Right lobe of liver (tissue), 6 donors: ENCODE measurements at places on chromosomes 4 and X. TPM values are rescaled to one million over a fixed set of nuclear protein-coding genes. Genes with fewer than 3 reads are reported as not detected.

GRCh38 chr4:120481756-120482155 lies 415.1 kb upstream of the MAD2L1 start:
- DNase-seq = no peak

DNA sequence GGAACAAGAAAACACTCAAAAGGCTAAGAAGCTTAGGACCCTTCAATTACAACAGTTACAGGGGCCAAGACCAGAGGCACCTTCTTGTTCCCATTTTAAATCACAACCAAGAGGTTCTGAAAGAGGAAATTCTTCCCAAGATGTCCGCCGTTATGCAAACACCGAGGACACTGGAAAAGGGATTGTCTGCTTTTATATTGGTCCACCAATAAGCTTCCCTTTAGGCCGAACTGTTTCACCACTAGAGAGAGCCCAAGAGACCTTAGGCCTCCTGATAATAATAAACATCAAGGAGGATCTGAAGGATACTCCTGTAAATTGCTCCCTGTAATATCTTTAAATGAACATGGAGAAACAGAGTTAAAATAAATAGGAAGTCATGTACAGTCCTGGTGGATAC lies 92.6 kb upstream of the NLRP2B start:
- DNase-seq = no peak

EDA2R gene
- 0.09 TPM for total RNA-seq

MND1 gene
- total RNA-seq = 1.8 TPM

DNA sequence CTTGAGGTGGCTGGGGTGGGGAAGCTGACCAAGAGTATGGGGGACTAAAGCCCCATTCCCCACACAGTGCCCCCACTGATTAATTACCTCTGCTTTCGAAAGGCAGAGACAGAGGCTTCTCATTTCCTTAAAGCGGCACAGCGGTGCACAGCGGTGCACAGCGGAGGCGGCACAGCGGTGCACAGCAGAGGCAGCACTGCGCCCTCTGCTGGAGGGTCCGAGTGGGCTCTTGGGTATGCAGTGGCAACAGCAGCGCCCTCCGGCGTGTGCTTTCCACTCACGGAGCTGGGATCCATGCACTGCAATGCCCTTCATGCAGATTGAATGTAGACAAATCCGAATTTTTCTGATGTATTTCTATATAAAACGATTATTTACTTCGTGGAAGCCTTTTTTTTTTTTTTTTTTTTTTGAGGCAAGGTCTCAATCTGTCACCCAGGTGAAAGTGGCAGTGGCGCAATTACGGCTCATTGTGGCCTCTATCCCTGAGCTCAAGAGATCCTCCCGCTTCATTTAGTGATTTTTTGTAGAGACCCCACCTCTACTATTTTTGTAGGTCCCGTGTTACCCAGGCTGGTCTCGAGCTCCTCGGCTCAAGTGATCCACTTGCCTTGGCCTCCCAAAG lies 19.7 kb upstream of the PRPS2 start:
- peak; percentile 60 for DNase-seq

NUP54 gene
- 13.3 TPM for total RNA-seq

LRBA gene
- total RNA-seq = 33.6 TPM

GRCh38 chr4:22398671-22399070 lies 117.2 kb downstream of the ADGRA3 start:
- DNase-seq = no peak

DNA sequence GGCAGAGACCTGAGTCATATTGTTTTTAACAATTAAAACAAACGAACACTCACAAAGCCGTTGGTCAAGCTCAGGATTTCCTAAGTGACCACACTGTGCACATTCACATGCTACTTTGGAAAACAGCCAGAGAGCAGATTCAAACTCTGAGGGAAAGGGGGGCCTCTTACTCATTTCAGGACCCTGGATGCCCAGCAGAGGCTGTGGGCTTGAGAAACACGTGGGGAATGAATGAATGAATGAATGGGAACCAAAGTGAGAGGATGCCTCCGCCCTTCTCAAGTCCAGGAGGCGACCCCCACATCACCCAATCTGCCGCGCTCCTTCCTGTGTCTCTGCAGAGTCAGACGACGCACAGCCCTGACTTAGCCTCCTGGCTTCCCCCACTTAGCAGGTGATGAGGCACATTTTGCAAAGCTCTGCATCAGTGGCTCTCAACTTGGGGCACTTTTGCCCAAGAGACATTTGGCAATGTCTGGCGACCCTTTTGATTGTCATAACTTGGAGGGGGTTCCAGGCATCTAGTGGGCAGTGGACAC lies 76.0 kb downstream of the ABLIM2 start:
- no peak for DNase-seq

- no peak for DNase-seq
Measured at GRCh38 chr4:77310931-77311330, 153.9 kb downstream of the CCNG2 start.

GLOD5 gene
- total RNA-seq = 2.1 TPM

DIPK2B gene
- total RNA-seq = 1.6 TPM

- DNase-seq = no peak
Measured at GRCh38 chr4:23130845-23131244, 438.1 kb downstream of the GBA3 start.

TAF7L gene
- total RNA-seq = 0.09 TPM

DCAF8L2 gene
- total RNA-seq = not detected

DNA sequence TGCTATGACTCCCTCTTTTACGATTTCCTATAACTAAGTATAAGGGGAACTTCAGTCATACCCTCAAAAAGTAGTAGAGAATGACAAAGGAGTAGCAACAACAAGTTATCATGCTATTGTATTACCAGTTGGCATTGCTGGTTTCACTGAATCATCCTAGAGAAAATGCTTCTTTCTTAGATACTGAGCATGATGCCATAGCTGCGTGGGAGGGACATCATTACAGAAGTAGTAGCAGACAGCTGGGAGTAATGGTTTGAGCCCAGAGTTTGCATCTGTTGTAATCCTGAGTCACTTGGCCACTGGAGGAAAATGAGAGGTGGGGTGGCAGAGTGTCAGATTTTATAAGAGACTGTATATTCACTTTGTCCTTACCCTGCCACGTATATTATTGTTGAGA lies 38.6 kb downstream of the MTMR1 start:
- no peak for DNase-seq

ADGRG4 gene
- total RNA-seq = not detected

- no peak for DNase-seq
Measured at GRCh38 chr4:60913671-60914070, 286.5 kb upstream of the ADGRL3 start.

ETNPPL gene
- 69.5 TPM for total RNA-seq

- no peak for DNase-seq
Measured at GRCh38 chr4:108119199-108119800, 49.4 kb downstream of the LEF1 start.

GRCh38 chr4:151677193-151677592 lies 83.6 kb downstream of the GATB start:
- no peak for DNase-seq

ASB11 gene
- total RNA-seq = not detected

ARHGAP36 gene
- not detected for total RNA-seq

DNA sequence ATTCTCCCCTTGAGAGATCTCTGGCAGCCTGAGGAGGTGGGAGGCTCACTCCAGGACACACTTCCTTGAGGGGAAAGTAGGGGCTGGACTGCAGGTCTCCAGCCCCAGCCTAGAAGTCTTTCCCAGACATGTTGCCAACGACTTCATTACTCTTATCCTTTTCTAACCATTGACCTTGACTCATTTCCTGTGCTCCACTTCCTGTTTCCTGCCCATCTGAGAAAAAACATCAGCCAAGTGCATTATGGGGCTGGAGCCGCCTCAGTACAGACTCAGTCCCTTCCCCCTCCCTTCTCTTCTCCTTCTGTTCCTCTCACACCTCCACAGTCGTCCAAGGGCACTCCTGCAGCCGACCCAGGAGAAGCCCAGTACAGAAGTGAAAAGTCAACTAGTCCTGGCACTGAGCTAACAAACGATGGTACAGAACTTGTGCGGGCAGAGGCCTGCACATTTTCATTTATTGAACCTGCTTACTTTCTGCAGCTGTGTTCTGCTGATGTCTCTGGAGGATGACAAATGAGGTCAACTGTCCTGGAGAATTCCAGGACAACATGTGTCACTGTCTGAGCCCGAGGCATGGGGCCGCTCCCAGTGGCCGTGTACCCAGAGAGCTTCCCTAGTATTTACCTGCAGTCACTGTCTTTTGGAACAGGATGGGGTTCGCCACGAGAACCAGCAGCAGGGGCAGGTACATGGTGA lies 20.1 kb downstream of the GPR143 start:
- no peak for DNase-seq

DNA sequence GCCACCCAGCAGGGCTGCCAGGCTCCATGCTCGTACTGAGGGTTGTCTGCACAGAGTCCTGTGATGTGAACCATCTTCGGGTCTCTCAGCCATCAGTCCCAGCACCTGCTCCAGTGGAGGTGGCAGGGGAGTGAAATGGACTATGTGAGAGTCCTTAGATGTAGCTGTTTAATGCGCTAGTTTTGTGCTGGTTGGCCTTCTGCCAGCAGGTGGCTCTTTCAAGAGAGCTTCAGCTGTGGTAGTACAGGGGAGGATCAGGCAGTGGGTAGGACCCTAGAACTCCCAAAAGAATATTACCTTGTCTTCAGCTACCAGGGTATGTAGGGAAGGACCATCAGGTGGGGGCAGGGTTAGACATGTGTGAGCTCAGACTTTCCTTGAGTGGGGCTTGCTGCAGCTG lies 1066.0 kb downstream of the GLUD2 start:
- no peak for DNase-seq

CCDC160 gene
- total RNA-seq = not detected

FTSJ1 gene
- 12.6 TPM for total RNA-seq

GRCh38 chrX:72467135-72467534 lies 105.5 kb downstream of the HDAC8 start:
- no peak for DNase-seq

DNA sequence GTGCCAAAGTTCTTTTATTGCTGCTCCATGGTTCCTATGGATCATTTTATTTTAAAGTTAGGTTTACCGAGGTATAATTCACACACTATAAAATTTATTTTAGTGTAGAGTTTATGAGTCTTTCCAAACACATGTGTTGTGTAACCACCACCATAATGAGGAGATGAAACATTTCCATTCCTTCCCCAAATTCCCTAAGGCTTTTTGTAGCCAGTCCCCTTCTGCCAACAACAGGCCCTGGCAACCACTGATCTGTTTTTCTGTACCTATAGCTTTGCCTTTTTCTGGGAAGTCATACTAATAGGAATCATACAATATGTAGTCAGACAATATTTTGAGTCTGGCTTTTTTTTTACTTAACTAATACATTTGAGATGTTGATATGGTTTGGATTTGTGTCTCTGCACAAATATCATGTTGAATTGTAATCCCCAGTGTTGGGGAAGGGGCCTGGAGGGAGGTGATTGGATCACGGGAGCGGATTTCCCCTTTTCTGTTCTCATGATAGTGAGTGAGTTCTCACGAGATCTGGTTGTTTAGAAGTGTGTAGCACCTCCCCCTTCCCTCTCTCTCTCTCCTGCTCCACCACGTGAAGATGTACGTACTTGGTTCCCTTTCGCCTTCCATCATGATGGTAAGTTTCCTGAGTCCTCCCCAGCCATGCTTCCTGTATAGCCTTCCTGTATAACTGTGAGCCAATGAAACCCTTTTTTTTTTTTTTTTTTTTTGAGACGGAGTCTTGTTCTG lies 59.6 kb upstream of the DHX15 start:
- no peak for DNase-seq

IL21 gene
- not detected for total RNA-seq

AVPR2 gene
- not detected for total RNA-seq

DNA sequence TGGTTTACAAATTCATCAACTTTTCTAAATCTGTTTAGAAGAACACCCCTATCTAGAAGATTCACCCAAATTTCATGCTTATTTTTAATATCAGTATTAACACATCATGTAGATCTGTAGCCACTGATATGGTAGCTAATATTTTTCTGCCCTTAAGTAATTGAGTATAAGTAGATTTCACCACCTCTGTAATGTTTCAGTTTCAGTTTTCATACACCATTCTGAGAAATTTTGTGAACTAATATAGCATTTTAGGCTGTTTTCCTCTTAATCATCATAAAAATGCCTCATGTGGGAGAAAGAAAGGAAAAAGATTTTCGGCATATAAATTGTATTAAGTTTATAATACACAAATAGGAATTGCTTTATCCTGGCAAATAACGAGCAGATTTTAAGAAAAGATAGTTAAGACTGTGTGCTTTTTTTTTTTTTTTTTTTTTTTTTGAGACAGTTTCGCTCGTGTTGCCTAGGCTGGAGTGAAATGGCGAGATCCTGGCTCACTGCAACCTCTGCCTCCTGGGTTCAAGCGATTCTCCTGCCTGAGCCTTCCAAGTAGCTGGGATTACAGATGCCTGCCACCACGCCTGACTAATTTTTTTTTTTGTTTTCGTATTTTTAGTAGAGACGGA lies 21.4 kb upstream of the RBPJ start:
- DNase-seq = no peak

DNA sequence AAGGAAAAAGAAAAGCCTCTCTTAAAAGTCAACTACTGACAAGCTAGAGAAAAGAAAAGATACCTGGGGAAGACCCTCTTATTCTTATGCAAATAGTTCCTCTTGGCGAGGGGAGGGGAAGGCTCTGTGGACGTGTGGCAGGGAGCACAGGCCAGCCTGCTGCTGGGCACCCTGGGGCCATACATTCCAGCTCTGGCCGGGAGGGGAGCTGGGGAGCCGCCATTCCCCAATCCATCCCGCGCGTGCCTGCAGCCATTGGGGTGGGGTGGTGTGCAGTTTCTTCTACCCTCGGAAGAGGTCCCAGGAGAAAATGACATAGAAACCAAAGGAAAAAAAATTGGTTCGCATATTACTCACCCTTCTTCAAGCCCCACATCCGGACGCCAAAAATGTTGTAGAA lies 1496.4 kb downstream of the RPA4 start:
- DNase-seq = no peak

H2BW2 gene
- not detected for total RNA-seq

DNA sequence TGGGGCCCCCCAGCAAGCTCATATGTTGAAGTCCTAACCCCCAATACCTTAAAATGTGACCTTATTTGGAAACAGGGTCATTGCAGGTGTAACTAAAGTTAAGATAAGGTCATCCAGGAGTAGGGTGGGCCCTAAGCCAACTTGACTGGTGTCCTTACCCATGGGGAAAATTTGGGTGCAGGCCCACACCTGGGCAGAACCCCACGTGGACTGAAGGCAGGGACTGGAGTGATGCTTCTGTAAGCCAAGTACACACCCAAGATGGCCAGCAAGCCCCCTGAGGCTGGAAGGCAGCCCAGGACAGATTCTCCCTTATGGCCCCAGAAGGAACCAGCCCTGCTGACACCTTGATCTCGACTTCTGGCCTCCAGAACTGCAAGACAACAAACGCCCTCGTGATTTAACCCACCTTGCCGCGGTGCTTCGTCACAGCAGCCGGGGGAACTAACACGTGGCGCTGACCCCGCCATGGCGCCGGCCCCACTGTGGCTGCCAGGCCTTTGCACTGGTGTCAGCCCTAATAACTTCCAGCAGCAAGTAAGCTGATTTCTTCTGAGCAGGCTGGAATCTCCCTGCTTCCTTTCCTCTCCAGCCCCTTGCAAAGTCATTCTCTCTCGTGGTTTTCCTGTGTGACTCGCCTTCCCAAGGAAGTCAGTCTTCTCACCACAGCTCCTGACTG lies 23.2 kb upstream of the MXD4 start:
- peak; percentile 21 for DNase-seq

DNA sequence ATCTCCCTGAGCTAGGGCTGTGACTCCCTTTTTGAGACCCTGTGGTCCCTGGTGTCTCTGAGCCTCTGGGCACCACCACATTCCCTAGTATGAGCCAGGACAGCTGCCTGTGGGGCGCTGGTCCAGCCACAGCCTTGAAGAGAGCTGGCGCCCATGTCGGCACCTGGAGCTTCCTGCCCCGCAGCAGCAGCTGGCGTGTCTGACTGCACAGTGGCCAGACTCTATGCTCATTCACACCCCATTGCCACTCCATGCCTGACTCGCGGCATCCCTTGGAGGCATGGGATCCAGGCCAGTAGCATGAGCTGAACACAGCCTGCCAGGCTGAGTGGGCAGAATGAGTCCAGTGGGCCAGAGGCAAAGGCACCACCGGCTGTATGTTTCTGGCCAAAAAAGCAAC lies 8.3 kb upstream of the SPP1 start:
- DNase-seq = no peak
